ENCODE measurements at places on chromosomes 7 and 10.

GRCh38 chr7:50436133-50436806 is 13.9 kb downstream of the FIGNL1 start:
- DNase-seq = no peak

- no peak for DNase-seq
Measured at GRCh38 chr7:143886826-143887477, 15.0 kb downstream of the TCAF1 start.

DNA sequence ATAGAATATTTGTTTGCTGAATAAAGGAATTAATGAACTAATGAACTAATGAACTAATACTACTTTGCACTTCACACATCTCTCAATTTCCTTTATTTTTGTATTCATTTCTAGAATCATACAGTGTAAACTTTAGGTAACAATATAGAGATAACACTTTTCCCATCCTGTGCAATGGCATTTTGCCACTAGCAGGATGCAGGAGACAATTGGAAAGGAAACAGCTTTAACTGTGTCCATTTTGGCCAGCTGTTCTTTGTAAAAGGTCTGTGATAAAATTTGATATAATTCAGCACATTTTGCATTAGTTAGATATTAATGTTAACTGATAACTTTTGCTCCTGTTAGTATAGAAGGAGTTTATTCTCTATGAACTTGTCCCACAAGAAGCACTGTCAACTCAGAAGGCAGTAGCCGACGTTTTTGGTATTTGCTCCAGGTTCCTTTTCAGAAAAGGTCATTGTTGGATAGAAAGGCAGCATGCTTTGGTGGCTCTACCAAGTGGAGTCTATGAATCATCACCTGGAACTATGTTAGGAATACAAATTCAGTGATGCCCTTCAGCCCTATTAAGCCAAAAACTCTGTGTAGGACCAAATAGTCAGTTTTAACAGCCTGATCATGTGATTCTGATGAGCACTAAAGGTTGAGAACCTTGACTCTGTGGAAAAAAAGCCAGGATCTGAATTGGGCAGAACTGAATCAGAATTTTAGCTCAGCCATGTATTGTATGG is 86.6 kb downstream of the NRG3 start:
- no peak for DNase-seq

DNA sequence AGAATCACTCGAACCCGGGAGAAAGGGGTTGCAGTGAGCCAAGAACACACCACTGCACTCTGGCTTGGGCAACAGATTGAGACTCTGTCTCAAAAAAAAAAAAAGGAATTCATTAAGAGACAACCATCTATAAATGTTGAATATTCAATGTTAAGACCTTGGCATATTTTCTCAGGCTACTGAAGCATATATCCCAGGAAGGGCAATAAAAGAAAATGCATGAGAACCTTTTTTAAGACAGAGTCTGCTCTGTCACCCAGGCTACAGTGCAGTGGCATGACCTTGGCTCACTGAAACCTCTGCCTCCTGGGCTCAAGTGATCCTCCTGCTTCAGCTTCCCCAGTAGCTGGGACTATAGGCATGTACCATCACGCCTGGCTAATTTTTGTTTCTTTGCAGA is 165.0 kb downstream of the JMJD1C start:
- no peak for DNase-seq

- no peak for DNase-seq
Measured at GRCh38 chr10:15805395-15806058, 54.8 kb downstream of the MINDY3 start.

GRCh38 chr7:97346349-97346748 is 228.9 kb downstream of the SDHAF3 start:
- DNase-seq = no peak

GRCh38 chr7:92669616-92670165 is 79.5 kb upstream of the FAM133B start:
- DNase-seq = no peak

DNA sequence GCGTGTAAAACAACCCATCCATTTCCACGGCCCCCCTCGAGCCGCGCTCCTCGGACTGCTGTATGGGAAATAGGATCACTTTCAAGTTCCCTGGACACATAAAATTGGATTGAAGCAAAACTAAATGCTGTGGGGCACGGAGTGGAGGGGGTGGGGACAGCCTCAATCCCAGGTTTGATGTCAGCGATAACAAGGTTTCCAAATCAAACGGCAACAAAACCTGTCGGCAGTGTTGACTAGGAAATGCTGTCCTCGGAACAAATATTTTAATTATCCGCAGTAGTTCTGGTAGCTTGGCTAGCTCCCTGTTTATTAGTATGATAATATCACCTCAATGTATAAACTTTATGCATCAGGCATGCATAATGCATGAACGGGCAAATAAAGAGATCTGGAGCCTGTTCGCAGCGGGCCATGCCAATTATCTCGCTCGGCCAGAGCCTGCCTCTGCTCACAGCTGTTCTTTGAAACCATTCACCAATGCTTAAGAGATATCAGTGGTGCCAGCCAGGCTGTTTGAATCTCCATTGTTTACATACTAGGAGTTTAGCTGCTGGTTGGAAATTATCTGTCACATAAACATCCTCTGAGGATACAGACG is 161.1 kb downstream of the PAXIP1 start:
- no peak for DNase-seq

DNA sequence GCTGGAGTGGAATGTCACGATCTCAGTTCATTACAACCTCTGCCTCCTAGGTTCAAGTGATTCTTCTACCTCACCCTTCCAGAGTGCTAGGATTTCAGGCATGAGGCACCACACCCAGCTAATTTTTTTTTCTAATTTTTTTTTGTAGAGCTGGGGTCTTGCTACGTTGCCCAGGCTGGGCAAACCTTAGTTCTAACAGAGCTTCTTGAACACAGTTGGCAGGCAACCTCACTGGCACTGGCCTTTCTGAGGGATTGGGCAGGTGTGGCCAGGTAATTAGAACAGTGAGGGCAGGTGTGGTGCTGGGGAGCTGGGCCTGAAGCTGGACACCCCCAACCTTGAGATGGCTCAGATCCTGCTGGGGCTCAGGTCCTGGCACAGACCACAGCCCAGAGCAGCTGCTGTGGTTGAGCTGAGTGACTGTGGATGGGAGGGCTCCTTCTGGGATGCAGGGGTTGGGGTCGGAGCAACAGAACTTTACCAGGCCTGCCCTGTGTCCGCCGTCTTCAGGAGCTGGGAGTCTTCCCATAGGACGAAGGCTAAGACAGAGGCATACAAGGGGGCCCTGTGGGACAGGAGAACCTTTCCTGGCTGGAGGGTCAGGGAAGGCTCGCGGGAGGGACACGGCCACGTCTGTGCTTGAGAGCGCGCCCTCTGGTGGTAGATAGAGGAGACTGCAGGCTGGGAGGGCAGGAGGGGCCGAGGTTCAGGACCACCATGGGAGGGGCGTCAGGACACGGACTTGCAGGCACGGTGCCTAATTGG is 48.2 kb downstream of the COL26A1 start:
- peak; percentile 7 for DNase-seq

DNA sequence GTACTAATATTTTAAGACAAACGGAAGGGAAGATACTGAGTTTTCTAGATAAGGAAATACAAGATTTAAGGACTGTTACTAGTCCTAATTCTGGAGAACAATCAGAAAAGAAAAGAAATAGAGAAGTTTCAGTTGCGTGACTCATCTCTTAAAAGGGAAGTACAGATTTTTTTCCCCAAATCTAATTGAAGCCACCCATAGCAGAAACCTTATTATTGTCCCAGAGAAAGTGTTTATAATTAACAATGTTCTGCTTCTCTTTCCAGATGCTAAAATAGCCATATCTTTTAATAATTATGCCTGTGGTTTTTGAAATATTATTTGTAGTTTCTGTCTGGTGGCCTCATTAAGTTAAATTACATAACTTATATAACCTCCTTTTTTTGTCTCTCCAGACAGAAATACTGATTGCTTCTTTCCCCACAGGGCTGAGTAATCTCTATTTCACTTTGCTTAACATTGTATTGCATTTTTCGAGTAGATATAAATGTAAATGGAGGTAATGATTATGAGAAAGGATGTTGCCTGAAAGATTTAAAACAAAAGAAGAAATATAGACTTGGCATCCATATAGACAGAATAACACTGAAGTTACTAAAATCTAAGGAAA is 240.7 kb upstream of the MBL2 start:
- DNase-seq = no peak

DNA sequence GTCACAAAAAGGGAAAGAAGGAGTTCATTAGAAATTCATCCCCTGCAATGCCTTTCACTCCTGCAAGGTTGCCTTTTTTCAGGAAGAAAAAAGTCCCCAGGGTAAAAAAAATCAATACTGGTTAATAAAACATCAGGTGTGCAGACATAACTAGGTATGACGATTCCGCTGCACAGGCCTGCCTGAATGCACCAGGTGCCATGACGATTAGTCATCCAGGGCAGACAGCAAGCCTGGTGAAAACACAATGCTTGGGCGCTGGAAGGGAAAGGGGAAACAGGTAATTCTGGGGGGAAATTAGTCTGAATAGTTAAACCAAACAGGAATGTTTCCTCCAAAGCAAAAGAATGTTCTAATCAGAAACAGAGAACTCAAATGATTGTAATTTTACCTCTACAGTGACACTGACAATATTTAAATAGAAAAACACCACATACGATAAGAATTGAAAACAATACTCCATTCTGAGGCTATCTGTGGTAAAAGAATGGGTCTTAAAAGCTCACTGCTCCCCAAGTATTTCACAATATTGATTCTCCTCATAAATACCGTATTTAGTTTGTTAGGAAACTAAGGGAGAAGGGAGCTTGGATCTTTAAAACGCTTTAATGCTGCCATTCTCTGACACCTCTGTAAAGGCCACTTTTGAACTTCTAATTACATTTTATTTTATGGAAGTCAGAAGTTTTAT is 45.2 kb downstream of the VPS41 start:
- DNase-seq = no peak

DNA sequence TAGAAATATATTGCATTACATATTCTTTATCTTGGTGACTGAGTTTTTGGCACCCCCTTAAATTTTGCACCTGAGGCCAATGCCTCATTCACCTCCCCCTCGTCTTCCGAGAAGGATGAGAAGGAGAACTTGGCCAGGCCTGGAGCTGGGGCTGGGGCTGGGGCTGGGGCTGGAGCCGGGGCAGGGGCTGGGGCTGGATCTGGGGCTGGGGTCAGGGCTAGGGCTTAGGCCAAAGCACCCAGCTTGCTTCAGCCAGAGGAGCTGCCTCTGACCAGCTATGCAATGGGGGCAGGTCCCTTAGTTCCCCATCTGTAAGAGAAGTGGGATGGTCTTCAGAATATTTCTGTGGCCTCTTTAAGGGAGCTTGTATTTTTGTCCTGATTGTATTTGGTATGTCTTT is 3.8 kb upstream of the PRKAG2 start:
- DNase-seq = no peak
